ENCODE measurements at places on chromosomes 5 and 9. TPM values are rescaled to one million over a fixed set of nuclear protein-coding genes. Genes with fewer than 3 reads are reported as not detected.

DNA sequence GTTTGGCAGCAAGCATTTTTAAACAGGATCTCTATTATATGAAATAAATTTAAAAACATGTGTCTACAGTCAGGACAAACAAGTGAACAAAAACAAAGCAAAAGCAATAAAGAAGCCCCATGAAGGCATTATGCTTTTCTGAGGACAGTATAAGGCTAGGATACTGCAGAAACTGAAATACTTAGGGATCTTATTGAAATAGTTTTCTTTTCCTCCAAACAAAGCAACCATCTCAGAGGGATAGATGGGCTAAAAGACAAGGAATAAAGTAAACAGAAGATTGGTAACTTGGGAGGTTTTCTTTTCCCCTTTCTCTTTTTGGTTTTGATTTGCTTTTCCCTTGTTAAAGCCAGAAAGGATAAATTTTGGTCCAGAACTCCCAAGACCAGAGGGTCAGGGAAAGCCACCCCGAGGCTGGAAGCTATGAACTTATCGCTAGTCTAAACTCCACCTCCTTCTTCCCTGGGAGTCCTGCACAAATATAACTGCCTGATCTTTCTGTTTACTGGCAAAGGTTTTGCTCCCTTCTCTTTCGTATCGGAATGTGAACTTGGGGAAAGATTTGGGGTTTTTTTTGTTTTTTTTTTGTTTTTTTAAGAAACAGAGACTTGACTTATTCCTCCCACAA, 164.0 kb downstream of the GHR start:
- no peak overlapping the region for H3K27ac ChIP-seq
- DNase-seq: no peak
- no peaks in the 10 kb centered on the region for H3K27me3 ChIP-seq
- peaks cover 18% of the 10 kb centered on the region for H3K4me1 ChIP-seq

GRCh38 chr9:111114486-111114885, 76.2 kb upstream of the LPAR1 start:
- no peaks in the 10 kb centered on the region for H3K4me1 ChIP-seq
- DNase-seq: no peak
- H3K4me3 ChIP-seq: no peak overlapping the region
- H3K27ac ChIP-seq: no peak overlapping the region

SPINK13 gene
- total RNA-seq: not detected

GRCh38 chr5:156121882-156122281, 205.1 kb upstream of the SGCD start:
- H3K4me1 ChIP-seq: no peaks in the 10 kb centered on the region
- H3K27me3 ChIP-seq: no peaks in the 10 kb centered on the region
- no peak for DNase-seq
- no peak overlapping the region for H3K4me3 ChIP-seq

TLR4 gene
- 70.1 TPM for total RNA-seq

DNA sequence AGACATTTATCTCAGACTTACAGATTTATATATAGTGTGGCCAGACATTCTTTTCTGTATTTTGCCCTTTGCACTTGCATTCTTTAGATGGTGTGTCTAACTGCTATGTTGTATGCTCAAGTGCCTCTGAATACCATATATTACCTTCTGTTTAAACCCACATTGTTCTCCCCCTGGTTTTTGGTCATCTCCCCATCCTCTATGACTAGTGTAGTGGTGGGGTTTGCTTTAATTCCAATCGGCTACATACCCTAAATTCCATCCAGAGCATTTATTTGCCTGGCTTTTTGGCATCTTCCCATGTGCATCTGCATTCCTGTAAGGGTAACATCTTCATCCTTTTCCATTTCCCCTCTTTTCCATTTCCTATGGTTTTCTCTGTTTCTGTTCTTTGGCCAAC, 271.0 kb upstream of the SLC30A5 start:
- H3K27me3 ChIP-seq: no peaks in the 10 kb centered on the region
- H3K4me3 ChIP-seq: no peak overlapping the region
- H3K36me3 ChIP-seq: no peaks in the 10 kb centered on the region
- no peak overlapping the region for H3K27ac ChIP-seq

LCN12 gene
- 1.9 TPM for total RNA-seq

DNA sequence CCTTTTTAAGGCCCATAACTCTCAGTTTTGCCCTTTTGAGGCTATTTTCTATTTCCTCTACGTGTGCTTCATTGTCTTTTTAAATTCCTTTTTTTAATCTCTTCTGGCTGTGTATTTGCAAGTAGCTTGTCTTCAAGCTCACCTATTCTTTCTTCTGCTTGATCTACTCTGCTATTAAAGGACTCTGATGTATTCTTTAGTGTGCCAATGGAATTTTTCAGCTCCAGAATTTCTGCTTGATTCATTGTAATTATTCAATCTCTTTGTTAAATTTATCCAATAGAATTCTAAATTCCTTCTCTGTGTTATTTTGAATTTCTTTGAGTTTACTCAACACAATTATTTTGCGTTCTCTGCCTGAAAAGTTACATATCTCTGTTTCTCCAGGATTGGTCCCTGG, 178.7 kb downstream of the FAM170A start:
- H3K4me1 ChIP-seq: no peaks in the 10 kb centered on the region
- H3K36me3 ChIP-seq: no peaks in the 10 kb centered on the region
- H3K27me3 ChIP-seq: no peaks in the 10 kb centered on the region
- no peak for DNase-seq

DNA sequence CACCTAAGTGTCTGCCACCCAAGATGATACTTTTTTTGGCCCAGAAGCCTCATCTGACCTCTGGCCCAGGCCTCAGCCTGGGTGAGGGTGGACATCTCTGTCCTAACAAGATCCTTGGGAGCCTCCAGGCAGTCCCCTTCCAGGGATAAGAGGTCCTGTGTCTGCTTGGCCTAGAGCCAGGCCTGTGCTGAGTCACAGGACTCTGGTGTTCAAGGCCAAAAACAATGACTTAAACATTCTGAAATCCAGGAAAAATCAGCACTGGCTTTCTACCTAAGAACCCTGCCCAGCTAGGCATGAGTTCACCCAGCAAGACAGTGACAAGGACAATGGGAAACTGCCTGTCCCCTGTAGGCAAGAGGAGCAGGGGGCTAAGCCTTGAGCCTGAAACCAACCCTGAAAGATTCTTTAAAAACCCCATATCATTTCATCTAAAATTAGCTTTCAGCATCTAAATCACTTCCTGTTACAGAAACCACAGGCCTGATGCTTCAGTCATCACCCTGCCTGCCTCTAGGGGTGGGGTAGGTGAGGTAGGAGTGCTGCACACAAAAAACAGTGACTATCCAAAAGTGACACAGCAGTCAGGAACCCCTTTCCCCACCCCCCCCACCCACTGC, 29.9 kb downstream of the CSF2 start:
- H3K36me3 ChIP-seq: no peaks in the 10 kb centered on the region
- H3K4me3 ChIP-seq: no peak overlapping the region
- peaks cover 20% of the 10 kb centered on the region for H3K4me1 ChIP-seq
- no peaks in the 10 kb centered on the region for H3K27me3 ChIP-seq
- H3K27ac ChIP-seq: peak overlapping the region; percentile 59
- DNase-seq: peak; percentile 71

DNA sequence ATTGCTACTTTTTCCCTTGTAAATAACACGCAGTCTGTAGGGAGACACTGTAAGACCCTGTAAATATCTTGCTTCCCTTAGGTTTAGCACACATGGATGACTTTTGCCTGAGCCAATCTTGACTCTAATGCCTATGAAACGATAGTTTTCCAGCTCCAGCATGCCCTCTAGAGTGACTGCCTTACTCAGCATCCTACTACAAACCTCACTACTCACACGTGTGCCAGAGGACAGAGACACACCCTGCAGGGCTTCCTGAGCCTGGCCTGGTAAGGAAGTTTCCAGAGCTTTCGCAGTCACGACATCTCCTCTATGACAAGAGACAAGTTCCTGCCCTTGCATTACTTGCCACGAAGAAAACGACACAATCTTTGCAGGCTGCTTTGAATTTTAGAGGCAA, 138.1 kb downstream of the ATPSCKMT start:
- H3K4me1 ChIP-seq: no peaks in the 10 kb centered on the region
- no peak overlapping the region for H3K27ac ChIP-seq
- no peaks in the 10 kb centered on the region for H3K36me3 ChIP-seq

DNA sequence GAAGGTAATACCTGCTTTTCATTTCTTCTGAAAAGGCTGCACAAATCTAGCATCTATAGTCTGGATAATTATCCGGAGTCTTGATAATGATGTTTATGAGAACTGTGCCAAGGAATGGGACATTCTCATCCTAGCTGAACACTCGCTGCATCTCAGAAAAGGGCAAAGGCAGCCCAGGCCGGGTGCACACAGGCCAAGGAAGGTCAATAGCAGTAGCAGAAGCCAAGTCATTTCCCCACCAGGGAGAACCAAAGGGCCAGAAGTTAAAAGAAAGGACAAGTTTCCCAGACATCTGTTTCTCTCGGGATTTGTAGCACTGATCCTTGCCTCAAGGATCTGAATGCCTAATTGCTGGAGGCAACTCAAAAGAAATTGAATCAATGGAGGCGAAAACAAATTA, 66.1 kb upstream of the ANKRD55 start:
- H3K27me3 ChIP-seq: no peaks in the 10 kb centered on the region
- H3K4me1 ChIP-seq: no peaks in the 10 kb centered on the region
- H3K27ac ChIP-seq: no peak overlapping the region

DNA sequence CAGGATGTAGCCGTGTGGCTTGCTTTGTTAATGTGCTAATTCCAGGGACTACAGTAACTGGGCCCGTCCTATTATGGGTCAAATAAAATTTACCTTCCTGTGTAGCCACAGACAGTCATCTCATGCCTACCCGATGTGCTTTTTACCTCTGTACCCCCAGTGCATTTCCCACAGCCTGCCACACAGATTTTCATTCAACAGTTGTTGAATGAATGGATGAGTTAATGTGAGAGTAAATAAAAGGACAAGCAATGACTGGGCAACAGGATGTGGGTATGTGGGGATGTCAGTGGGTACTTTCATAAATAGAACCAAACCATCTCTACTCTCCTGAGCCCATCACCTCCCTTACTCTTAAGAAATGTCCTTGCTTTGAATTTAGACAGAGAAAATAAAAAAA, 441.2 kb upstream of the ZNF462 start:
- no peak for DNase-seq
- H3K27ac ChIP-seq: no peak overlapping the region
- no peaks in the 10 kb centered on the region for H3K36me3 ChIP-seq
- H3K27me3 ChIP-seq: no peaks in the 10 kb centered on the region
- H3K4me1 ChIP-seq: no peaks in the 10 kb centered on the region

DNA sequence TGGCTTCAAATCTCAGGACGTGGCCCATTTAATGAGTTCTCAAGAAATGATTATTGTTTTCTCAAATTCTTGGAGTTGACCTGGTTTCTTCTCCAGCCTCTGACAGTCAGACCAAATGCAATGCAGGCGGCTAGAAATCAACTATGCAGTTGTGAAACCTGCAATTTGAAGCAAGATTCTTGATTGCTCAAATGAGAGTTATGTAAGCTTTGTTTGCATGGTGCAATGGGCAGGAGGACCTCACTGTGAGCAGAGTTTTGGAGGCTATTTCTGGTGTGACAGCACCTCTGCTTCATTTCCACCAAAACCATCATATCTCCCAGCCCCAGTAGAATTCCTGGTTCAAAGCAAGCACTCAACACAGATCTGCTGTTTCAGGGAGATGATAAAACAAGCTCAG, 500.0 kb upstream of the KLF4 start:
- H3K4me1 ChIP-seq: peaks cover 8% of the 10 kb centered on the region
- H3K4me3 ChIP-seq: no peak overlapping the region
- no peak overlapping the region for H3K27ac ChIP-seq
- H3K36me3 ChIP-seq: no peaks in the 10 kb centered on the region

GRCh38 chr5:138435943-138436342, 2.9 kb upstream of the REEP2 start:
- H3K27ac ChIP-seq: no peak overlapping the region
- H3K36me3 ChIP-seq: peaks cover 60% of the 10 kb centered on the region
- H3K4me1 ChIP-seq: peaks cover 6% of the 10 kb centered on the region
- no peak for DNase-seq
- no peaks in the 10 kb centered on the region for H3K27me3 ChIP-seq

- no peaks in the 10 kb centered on the region for H3K27me3 ChIP-seq
- H3K4me3 ChIP-seq: no peak overlapping the region
- no peak for DNase-seq
- H3K4me1 ChIP-seq: no peaks in the 10 kb centered on the region
Measured at GRCh38 chr9:131188976-131189375, 63.6 kb downstream of the NUP214 start.
